ENCODE measurements at places on chromosomes 7 and 10. TPM values are rescaled to one million over a fixed set of nuclear protein-coding genes. Genes with fewer than 3 reads are reported as not detected.
A peak's percentile ranks its signal among the peaks of the same experiment; 100 is the strongest.

DNA sequence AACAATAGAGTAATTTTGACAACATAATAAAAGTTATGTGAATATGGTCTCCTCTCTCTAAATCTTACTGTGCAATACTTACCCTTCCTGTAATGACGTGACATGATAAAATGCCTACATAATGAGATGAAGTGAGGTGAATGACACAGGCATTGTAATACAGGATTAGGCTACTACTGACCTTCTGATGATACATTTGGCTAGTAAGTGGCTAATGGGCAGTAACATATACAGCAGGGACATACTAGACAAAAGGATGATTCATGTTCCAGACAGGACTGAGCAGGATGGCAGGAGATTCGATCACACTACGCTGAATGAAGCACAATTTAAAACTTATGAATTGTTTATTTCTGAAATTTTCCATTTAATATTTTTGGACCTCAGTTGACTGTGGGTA is 4.7 kb downstream of the C10orf88 start:
- no peaks in the 10 kb centered on the region for H3K27me3 ChIP-seq
- no peak overlapping the region for H3K4me3 ChIP-seq
- no peak overlapping the region for H3K27ac ChIP-seq
- H3K36me3 ChIP-seq = peaks cover 27% of the 10 kb centered on the region
- H3K4me1 ChIP-seq = peaks cover 17% of the 10 kb centered on the region

GRCh38 chr10:5892007-5892406 is 2.0 kb downstream of the FBH1 start:
- no peak overlapping the region for H3K4me3 ChIP-seq
- peaks cover 47% of the 10 kb centered on the region for H3K4me1 ChIP-seq
- no peak overlapping the region for H3K27ac ChIP-seq
- H3K27me3 ChIP-seq = no peaks in the 10 kb centered on the region

GRCh38 chr10:81817596-81818170 is 57.3 kb upstream of the NRG3 start:
- DNase-seq = no peak
- no peak overlapping the region for H3K27ac ChIP-seq
- no peaks in the 10 kb centered on the region for H3K36me3 ChIP-seq
- no peaks in the 10 kb centered on the region for H3K27me3 ChIP-seq

DNA sequence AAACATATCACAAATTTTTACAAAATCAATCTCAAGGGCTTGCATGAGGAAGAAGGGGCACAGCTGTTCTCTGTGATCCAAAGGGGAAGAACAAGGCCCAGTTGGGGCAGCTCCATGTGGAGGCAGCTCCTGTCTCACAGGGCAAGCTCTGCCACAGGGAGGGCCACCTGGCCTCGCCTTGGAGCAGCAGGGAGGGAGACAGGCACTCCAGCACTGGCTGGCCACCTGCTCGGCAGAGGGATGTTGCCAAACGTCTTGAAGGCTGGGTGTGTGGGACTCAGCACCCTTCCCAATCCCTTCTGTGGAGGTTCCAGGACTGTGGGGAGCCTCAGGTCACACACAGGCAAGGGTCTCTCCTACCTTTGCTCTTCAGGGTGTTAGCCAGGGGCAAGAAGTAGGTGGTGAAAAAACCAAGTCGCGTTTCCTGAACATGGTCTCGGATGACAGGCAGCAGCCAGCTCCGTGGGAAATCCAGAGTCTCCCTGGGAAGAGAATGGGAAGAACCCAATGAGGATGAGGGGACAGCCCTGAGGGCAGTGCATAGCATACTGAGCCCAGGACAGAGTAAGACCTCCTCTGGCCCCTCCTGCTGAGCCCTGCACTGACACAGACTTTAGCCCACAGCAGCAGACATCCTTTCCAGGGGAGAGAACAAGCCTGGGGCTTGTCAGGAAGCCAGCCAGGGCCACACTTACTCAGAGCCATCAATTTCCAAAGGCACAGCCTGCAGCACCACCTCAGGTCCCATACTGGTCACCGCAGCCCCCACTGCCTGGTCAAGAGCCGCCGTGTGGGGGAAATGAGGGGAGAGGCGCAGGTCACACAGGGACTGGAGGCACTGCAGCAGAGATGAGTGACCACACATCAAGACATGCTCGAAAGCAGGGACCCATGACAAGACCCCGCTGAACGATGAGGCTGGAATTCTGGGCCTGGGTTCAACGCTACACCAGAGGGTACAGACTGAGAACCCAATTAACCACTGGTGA is 21.9 kb downstream of the RRP12 start:
- H3K4me1 ChIP-seq = no peaks in the 10 kb centered on the region
- DNase-seq = no peak
- H3K27me3 ChIP-seq = no peaks in the 10 kb centered on the region
- peaks cover 51% of the 10 kb centered on the region for H3K36me3 ChIP-seq
- H3K27ac ChIP-seq = no peak overlapping the region
- H3K4me3 ChIP-seq = no peak overlapping the region

Gene INTS1
- 91.0 TPM for total RNA-seq

DNA sequence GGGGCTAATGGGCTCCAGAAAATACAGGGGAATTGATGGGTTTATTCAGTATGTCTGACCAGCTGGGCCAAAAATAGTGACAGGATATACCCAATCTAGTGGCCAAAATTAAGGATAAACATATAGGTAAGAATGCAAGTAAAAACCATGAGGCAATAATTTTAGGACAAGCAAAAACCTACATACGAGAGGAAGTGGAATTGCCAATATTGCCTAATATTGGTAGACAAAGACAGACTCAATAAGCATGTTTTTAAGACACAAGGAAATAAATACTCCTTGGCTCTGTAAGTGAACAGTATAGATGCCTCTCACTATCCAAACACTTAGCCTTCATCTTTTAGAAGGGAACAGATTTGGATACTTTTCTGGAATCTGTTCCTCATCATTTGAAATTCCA is 51.0 kb downstream of the ATXN7L1 start:
- H3K27me3 ChIP-seq = no peaks in the 10 kb centered on the region
- no peak for DNase-seq
- no peak overlapping the region for H3K4me3 ChIP-seq
- H3K36me3 ChIP-seq = no peaks in the 10 kb centered on the region
- H3K27ac ChIP-seq = no peak overlapping the region
- H3K4me1 ChIP-seq = peaks cover 15% of the 10 kb centered on the region

GRCh38 chr7:74176555-74176954 is 2.4 kb downstream of the EIF4H start:
- DNase-seq = no peak
- H3K4me3 ChIP-seq = no peak overlapping the region
- no peak overlapping the region for H3K27ac ChIP-seq
- H3K36me3 ChIP-seq = peaks cover 38% of the 10 kb centered on the region

Gene TAS2R5
- 0.56 TPM for total RNA-seq

DNA sequence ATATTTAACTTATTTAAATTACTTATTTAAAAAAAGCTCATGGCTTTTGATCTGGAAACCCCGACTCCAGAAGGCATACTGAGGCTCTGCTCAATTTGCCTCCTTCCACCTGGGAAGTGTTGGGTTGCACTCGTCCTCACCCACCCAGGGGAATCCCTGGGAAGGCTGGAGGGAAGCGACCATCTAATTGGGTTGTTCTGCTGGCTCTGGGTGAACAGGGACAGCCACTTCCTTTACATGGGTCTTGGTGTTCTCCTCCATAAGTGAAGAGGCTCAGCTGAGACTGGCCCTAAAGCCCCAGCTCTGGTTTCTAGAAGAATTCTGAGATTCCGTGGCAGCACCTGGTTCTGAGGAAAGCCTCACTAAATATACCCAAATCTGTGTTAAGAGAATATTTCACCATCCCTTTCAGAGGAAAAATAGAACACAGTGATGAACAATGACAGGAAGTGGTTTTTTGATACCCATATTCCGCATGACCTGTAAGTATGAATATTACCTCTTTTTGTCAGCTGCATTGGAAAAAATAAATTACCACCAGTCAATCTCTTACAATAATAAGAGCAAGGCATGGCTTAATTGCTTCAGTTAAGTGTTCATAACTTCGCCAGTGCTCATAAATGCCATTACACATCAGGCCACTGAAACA is 131.1 kb upstream of the SHH start:
- no peaks in the 10 kb centered on the region for H3K36me3 ChIP-seq
- no peak for DNase-seq
- H3K27ac ChIP-seq = no peak overlapping the region

DNA sequence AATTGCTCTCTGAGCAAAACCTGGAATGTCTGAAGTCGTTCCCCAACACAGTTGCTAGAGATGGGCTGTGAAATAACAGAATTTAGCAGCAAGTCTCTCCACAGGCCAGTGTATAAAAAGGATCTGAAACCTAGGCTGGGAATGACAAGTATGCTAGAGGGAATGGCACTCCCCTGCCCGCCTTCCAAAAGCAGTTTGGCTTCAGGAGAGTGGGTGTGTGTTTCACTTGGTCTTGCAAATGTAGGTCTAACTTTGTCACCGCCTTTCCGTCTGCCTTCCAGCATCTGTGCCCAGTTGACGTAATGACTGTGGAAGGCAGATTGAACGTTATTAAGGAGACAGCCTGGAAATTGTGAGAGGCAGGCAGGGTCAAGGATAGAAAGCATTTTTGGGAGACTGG is 18.0 kb upstream of the MTURN start:
- no peaks in the 10 kb centered on the region for H3K4me1 ChIP-seq
- no peak overlapping the region for H3K4me3 ChIP-seq
- DNase-seq = no peak
- no peaks in the 10 kb centered on the region for H3K27me3 ChIP-seq
- no peaks in the 10 kb centered on the region for H3K36me3 ChIP-seq
- H3K27ac ChIP-seq = no peak overlapping the region

Gene WIPF3
- total RNA-seq = not detected

- no peaks in the 10 kb centered on the region for H3K4me1 ChIP-seq
- no peak overlapping the region for H3K27ac ChIP-seq
- DNase-seq = peak; percentile 35
- no peaks in the 10 kb centered on the region for H3K36me3 ChIP-seq
- H3K27me3 ChIP-seq = no peaks in the 10 kb centered on the region
- H3K4me3 ChIP-seq = no peak overlapping the region
Measured at GRCh38 chr7:51430480-51431086, 114.0 kb upstream of the COBL start.

DNA sequence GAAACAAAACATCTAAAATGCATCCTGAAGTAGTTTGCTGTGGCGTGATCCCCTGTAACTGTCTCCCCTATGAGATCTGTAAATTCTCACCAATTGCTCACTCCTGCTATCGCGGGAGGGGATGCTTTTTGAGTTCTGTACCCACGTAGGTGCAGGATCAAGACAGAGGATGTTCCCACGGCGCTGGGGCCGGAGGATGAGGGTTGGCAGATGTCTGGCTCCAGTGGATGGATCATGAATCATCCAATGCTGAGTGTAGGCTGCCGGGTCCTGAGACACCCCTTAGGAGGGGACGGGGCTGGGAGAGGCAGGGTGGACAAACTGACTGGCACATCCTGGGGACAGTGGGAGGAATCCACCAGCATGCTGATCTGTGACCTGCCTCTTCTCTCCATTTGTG is 224.4 kb downstream of the USP6NL start:
- DNase-seq = no peak
- no peaks in the 10 kb centered on the region for H3K4me1 ChIP-seq
- no peak overlapping the region for H3K4me3 ChIP-seq
- no peaks in the 10 kb centered on the region for H3K36me3 ChIP-seq

GRCh38 chr7:124996778-124997177 is 67.2 kb upstream of the POT1 start:
- no peaks in the 10 kb centered on the region for H3K27me3 ChIP-seq
- no peaks in the 10 kb centered on the region for H3K36me3 ChIP-seq
- no peak overlapping the region for H3K4me3 ChIP-seq
- no peaks in the 10 kb centered on the region for H3K4me1 ChIP-seq
- DNase-seq = no peak

Gene OR13A1
- total RNA-seq = not detected

DNA sequence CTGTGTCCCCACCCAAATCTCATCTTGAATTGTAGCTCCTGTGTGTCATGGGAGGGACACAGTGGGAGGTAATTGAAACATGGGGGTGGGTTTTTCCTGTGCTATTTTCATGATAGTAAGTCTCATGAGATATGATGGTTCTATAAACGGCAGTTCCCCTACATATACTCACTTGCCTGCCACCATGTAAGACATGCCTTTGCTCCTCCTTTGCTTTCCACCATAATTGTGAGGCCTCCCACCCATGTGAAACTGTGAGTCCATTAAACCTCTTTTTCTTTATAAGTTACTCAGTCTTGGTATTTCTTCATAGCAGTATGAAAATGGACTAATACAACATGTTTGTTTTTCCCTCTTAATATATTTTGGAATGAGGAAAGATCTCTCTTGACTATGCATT is 24.5 kb upstream of the TBXAS1 start:
- no peak overlapping the region for H3K4me3 ChIP-seq
- no peaks in the 10 kb centered on the region for H3K27me3 ChIP-seq
- no peak overlapping the region for H3K27ac ChIP-seq
- no peaks in the 10 kb centered on the region for H3K36me3 ChIP-seq
- DNase-seq = no peak

Gene MDFIC
- 27.1 TPM for total RNA-seq

Gene IL15RA
- total RNA-seq = 4.4 TPM

GRCh38 chr7:16592395-16592794 is 53.2 kb downstream of the ANKMY2 start:
- no peak overlapping the region for H3K27ac ChIP-seq
- no peak overlapping the region for H3K4me3 ChIP-seq
- H3K4me1 ChIP-seq = no peaks in the 10 kb centered on the region
- no peak for DNase-seq

GRCh38 chr7:1946773-1947450 is 276.8 kb downstream of the ELFN1 start:
- peaks cover 47% of the 10 kb centered on the region for H3K4me1 ChIP-seq
- H3K36me3 ChIP-seq = no peaks in the 10 kb centered on the region
- DNase-seq = no peak
- H3K27me3 ChIP-seq = no peaks in the 10 kb centered on the region
- no peak overlapping the region for H3K4me3 ChIP-seq

Gene ZNF804B
- total RNA-seq = not detected

GRCh38 chr7:25665903-25666670 is 437.8 kb upstream of the NPVF start:
- H3K27me3 ChIP-seq = no peaks in the 10 kb centered on the region
- H3K4me1 ChIP-seq = no peaks in the 10 kb centered on the region
- no peak for DNase-seq
- H3K36me3 ChIP-seq = no peaks in the 10 kb centered on the region
- H3K27ac ChIP-seq = no peak overlapping the region
- no peak overlapping the region for H3K4me3 ChIP-seq

DNA sequence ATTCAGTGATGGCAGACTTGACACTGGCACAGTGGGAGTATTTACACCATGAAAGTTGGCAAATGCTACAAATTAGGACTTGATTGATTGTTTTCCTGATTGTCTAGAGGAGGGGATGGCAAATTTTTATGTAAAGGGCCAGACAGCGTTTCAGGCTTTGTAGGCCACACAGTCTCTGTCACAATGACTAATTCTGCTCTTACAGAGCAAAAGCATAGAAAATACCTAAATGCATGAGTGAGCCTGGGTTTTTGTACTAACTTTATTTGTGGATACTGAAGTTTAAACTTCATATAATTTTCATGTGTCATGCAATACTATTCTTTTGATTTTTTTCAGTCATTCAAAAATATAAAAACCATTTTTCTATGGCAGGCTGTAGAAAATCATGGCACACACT is 9.0 kb upstream of the ARMS2 start:
- H3K27me3 ChIP-seq = peaks cover 1% of the 10 kb centered on the region
- no peaks in the 10 kb centered on the region for H3K36me3 ChIP-seq
- H3K4me1 ChIP-seq = no peaks in the 10 kb centered on the region
- no peak for DNase-seq
- H3K4me3 ChIP-seq = no peak overlapping the region
- no peak overlapping the region for H3K27ac ChIP-seq

Data from CD4-positive, alpha-beta T cell (primary cell).